ENCODE measurements at places on chromosomes 4 and X. TPM values are rescaled to one million over a fixed set of nuclear protein-coding genes. Genes with fewer than 3 reads are reported as not detected.

The GABRE gene
- 0.74 TPM for total RNA-seq

The FGA gene
- total RNA-seq, result not detected

The GRPR gene
- under 0.01 TPM for total RNA-seq

The CFAP99 gene
- total RNA-seq, result not detected

The ARSJ gene
- 32.3 TPM for total RNA-seq

The CT45A2 gene
- total RNA-seq, result not detected

The SMC1A gene
- total RNA-seq, result 36.7 TPM

The CYTL1 gene
- total RNA-seq, result 1.5 TPM

The CLCN4 gene
- 2.9 TPM for total RNA-seq

The AADAT gene
- 8.5 TPM for total RNA-seq

The MFAP3L gene
- total RNA-seq, result 0.50 TPM

The FATE1 gene
- not detected for total RNA-seq

The EDA2R gene
- 3.2 TPM for total RNA-seq

The MXD4 gene
- 58.1 TPM for total RNA-seq

The FGFR3 gene
- 0.84 TPM for total RNA-seq

The CXXC4 gene
- 0.17 TPM for total RNA-seq

The PASD1 gene
- total RNA-seq, result not detected

The MAGEB2 gene
- total RNA-seq, result not detected

The FMR1NB gene
- not detected for total RNA-seq

The SHOX gene
- total RNA-seq, result not detected

The NPY2R gene
- under 0.01 TPM for total RNA-seq

The REPS2 gene
- total RNA-seq, result 0.74 TPM

The TEX13B gene
- not detected for total RNA-seq
